Heart right ventricle (tissue), 16 donors: ENCODE measurements at places on chromosomes 4 and X. TPM values are rescaled to one million over a fixed set of nuclear protein-coding genes. Genes with fewer than 3 reads are reported as not detected.

Gene GLUD2
- polyA plus RNA-seq = 0.73 TPM

Gene NXF2
- polyA plus RNA-seq = not detected

Gene MAP7D3
- polyA plus RNA-seq = 12.5 TPM

Gene PLXNB3
- polyA plus RNA-seq = 8.1 TPM

Gene FGFR3
- 1.3 TPM for polyA plus RNA-seq
